ENCODE measurements at places on chromosomes 1 and 21.

DNA sequence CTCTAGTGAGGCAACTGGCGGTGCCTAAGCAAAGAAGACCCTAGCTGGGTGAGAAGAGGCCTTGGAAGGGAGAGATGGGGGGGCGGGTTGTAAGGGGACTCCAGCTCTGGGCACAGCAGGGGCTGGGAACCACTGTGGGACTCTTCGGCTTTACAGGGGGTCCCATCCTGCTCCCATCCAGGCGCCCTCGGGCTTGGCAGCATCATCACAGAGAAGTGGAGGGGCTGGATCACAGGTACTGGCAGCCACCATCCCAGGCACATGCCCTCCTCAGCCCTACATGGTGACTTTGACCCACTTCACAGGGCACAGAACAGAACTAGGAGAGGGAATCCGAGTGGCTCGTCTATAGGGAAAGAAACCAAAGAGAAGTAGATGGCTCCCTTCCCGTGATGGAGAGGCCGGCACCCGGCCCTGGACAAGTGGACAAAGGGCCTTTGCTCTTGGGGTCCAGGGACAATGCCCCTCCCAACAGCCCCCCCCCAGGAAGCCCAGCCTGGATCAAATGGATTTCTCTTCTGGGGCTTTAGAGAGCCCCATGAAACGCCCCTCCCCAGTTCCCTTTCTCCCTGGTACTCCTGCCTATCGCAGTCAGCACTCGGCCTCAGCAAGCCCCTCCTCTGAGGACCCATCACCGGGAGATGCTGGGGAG lies 54.0 kb upstream of the ECE1 start:
- DNase-seq, result no peak

DNA sequence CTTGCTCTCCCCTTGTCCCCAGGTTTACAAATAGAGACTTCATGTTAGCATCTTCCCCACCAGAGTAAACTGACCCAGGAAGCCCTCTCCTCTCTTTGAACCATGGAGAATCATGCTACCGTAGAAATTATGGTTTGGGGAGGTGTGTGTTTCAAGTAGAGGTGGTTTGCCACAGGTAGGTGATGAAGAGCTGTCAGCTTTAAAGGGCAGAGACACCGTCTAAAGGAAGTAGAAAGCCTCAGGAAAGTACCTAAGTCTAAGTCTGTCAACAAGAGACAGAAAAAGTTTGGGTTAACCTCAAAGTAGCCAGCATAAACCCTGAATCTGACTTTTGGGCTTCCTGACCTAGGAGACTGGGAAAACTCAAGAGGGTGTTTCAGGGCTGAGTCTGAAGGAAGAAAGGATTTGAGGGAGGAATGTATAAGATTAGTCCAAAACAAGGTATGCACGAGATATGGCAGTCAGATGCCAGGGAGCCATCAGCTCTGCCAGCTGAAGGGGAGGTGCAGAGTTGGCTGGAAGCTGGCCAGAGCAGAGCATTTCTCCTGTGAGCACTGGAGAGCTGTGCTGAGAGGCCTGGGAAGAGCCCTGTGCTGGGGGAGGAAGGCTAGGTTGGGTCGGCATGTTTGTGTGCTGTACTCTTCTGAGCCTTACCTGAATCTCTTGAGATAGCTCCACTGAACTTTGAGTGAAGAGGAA lies 14.3 kb downstream of the ADAMTSL4 start:
- no peak for DNase-seq

- DNase-seq, result no peak
Observed at GRCh38 chr1:178628637-178629251, 96.3 kb upstream of the RALGPS2 start.

- DNase-seq, result no peak
Observed at GRCh38 chr1:228142155-228142691, 2.1 kb downstream of the GUK1 start.

DNA sequence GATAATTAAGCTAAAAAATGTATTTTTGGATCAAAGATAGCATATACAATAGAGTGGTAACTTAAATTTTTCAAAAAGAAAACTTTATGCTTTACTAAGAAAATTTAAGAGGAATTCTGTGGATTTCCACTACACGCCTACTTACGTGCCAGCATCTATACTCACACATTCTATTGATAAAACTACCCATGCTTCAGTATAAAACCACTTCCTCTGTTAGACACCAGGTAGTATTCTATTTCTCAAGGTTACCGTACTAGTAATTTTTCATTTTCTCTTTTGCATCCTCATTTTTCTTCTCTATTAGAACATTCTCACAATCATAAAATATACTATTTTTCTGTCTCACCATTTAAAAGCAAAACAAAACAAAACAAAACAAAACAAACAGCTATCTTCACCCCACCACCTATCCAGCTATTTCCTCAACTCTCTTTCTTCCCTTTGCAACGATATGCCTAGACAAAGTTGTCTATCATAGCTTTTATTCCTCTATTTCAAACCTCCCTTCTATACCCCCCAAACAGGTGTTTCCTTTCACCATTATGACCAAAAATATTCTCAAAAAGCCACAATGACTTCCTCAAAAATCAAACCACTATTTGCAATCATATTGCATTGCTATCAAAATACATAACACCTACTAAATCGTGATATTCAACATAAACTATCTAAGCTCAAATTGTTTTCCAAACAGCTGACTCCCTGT lies 1652.0 kb downstream of the MRPL39 start:
- no peak for DNase-seq

- DNase-seq, result no peak
Observed at GRCh38 chr1:81477710-81478109, 323.0 kb upstream of the ADGRL2 start.

- DNase-seq, result no peak
Observed at GRCh38 chr1:151309811-151310323, 17.3 kb downstream of the PI4KB start.

DNA sequence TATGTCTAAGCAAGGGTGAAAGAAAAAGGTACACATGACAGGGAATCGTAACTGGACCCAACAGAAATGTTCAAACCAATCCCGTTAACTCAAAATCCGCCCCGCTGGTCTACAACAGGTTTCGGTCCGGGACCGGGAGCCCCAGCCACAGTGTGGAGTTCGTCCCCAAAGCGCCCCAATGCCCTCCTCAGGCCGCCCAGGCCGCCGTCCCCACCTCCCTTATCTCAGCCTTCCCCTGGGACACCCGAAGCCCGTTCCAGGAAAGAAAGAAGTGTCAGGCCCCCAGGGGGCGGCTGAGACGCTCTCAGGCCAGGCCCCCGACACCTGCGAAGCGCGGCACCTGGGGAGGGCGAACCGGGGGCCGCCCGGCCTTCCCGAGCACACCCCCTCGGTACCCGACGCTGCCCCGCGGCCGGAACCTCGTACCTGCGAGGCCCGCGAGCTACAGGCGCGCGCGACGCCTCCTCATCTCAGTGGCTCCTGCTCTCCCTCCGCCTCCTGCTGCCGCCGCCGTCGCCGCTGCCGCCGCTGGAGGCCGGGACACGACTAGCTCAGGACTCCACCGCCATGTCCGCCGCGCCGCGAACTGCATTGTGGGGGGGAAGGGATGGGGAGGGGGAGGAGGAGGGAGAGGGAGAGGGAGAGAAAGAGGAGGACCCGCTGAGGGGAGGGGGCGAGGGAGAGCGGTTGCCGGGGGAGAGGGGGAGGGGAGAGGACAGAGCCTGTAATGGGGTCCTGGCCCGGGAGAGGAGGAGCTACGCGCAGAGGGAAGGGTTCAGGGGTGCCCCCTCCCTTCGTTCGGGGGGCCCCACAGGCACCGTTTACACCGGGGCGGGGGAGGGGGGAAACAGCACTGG lies at the start of gene TUT4:
TUT4 (minus strand) TSS at position 588 of the 857 bp plus-strand sequence. CDS start 26,812 bp downstream, outside the sequence.
- peak; percentile 72 for DNase-seq

DNA sequence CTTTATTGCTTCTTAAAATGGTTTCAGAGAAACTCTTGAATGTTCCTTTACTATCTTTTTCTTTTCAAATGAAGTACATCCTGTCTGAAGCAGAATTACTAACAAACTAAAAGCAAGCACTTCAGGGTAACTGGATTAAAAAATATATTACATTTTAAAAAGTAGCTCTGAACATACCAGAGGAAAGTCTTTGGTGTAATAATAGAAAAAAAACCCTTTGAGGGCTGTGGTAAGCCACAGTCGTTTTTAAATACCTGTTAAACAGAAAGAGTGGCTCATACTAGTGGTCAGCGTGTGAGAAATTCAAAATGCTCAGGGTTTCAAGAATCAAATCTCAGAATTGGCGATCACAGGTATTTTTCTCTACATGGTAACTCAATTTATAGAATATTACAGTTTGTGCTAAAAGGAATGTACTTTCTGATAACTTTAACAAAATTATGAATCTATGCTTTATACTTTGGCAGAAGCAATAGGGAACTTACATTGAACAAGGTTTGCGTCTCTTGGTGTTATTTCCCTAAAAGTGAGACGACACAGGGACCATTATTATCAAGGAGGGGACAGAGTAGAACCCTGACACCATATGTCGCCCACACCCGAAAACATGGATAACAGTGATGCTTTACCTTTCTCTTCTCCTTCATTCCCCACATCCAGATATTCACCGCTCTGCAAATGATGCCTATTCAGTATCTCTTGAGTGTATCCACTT lies 97.0 kb upstream of the DPH5 start:
- DNase-seq, result no peak

DNA sequence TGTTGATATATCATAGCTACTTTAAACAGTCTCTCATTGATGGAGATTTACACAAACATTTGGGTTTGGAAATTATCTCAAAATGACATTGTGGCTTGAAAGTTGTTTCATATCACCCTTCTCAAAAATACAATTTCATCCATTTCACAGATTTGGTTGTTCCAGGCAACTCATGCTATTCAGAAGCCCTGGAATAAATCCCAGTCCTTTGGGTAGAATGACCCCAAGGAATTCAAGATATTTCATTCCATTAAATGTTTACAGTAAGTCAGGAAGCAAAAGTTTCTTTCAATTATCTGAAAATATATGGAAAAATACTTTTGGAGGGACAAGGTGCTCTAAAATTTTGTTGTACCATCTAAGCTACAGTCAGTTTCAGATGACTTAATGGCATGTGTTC lies 27.1 kb downstream of the MPZL1 start:
- no peak for DNase-seq

GRCh38 chr1:206784471-206784903 lies 12.2 kb upstream of the IL10 start:
- DNase-seq, result no peak

DNA sequence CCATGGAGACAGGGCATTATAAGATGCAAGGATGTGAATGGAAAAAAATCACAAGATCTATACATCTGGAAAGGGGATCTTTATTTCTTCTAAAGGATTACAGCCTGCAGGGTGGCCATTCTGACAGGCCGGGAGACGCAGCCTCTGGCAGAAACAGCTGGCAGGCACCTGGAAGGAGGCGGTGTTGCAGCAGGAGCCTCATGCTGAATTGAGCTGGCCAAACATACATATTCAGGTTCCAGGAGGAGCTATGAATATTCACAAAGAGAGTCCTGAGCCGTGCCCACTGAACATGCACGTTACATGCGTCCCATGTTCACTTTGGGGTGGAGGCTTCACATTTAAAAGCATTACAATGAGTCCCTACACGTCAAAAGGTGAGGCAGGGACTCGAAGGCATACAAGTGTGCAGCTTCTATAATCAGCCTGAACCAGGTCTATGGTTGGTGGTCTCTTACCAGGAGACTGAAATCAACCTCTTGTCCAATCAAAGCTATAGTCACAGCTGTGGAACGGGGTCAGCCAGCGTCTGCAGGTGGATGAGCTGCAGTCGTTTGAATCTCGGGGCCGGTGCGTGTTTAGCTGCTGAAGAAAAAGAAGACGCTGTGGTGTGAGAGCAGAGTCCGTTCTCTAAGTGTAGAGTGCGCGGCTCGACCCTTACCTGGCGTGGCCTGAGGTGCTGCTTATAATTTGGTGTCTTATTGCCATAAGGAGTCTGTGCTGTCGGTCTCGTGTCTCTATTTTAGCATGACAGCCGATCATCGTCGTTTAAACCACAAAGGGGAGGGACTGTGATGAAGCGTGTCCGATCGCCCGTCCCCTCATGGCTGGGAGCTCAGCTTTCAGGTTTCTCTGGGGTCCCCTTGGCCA lies 183.0 kb downstream of the ETS2 start:
- no peak for DNase-seq

DNA sequence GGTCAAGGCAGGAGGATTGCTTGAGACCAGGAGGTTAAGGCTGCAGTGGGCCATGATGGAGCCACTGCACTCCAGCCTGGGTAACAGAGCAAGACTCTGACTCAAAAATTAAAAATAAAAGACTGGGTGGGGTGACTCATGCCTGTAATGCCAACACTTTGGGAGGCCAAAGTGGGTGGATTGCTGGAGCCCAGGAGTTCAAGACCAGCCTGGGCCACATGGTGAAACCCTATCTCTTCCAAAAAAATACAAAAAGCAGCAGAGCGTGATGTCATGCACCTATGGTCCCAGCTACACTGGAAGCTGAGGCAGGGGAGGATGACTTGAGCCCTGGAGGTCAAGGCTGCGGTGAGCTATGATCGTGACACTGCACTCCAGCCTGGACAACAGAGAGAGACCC lies 44.4 kb upstream of the COX20 start:
- DNase-seq, result no peak

DNA sequence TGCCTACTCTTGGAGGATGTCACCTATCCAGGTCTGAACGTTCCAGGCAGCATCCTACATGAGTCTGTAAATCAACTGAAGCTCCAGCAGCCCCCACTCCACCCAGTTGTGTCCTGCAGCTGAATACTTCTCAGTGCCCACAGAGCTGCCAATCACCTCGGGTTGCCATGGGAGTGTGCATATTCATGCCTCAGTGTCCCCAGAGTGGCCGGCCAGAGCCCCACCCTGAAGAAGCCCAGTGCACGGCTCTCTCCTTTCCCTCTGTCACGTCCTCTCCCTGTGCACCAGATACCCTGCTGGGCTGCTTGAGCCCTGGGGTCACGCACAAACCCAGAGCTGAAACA lies 16.1 kb upstream of the GSTM4 start:
- no peak for DNase-seq

DNA sequence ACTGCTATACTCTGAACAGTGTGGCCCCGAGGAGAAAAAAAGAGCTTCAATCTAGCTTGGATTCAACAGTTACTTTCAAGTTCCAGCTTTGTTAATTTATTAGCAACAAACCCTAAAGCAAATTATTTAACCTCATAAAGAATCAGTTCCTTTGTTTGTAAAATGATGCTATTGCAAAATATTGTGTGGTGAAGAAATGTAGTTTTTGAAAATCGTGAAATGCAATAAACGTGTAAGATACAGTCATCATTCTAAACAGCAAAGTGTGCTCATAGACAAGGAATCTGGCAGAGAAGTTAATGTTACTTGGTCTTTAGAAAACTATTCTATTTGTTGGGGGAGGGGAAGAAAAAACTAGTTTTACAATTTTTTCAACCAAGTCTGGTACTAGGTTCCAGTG lies 297.6 kb upstream of the ADGRL4 start:
- no peak for DNase-seq
